Naive thymus-derived CD8-positive, alpha-beta T cell (primary cell): ENCODE measurements at places on chromosomes 6 and 20. TPM values are rescaled to one million over a fixed set of nuclear protein-coding genes. Genes with fewer than 3 reads are reported as not detected.

DNA sequence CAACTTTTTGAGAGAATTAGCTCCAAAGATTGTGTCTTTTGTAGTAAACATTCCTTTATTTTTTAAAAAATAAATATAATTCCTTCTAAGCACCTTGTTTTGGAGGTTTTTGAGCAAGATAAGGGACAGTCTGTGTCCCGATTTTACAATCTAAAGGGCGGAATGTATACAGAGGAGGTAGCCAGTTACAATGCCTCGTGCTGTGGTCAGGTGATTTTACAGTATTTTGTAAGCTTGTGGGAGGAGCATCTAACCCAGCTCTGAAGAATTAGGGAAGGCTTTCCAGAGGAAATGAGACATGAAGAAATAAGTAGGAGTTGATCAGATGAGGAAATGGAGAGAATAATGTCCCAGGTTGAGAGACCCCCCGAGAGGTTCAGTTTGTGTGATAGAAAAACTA lies 1.3 kb downstream of the HINT3 start:
- DNase-seq, result no peak

- DNase-seq, result no peak
These were observed 92.5 kb downstream of the SCP2D1 start for GRCh38 chr20:18906046-18906445.

DZANK1 gene
- 0.74 TPM for polyA plus RNA-seq

LPA gene
- polyA plus RNA-seq, result not detected

DNA sequence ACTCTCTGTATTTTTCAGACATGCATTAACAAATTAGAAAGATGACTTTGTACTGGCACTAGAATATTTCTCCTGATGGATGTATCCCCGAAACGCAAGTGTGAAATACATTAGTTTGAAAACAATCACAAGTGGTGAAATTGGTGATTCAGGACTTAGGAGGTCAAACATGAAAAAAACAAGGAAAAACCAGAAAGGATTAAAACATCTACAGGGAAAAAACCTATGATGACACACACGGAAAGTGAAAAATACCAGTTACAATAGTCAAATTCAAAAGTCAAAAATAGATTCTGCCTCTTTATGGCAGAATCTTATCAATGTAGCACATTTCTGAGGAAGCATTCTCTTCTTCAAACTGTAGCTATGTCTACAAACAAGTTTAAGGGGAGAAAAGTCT lies 129.0 kb upstream of the SGK1 start:
- no peak for DNase-seq

GRCh38 chr6:88586371-88587149 lies 376.9 kb downstream of the RNGTT start:
- no peak for DNase-seq

TRIM10 gene
- not detected for polyA plus RNA-seq

- DNase-seq, result no peak
These were observed 1.8 kb downstream of the EYA4 start for GRCh38 chr6:133242637-133243585.

DNA sequence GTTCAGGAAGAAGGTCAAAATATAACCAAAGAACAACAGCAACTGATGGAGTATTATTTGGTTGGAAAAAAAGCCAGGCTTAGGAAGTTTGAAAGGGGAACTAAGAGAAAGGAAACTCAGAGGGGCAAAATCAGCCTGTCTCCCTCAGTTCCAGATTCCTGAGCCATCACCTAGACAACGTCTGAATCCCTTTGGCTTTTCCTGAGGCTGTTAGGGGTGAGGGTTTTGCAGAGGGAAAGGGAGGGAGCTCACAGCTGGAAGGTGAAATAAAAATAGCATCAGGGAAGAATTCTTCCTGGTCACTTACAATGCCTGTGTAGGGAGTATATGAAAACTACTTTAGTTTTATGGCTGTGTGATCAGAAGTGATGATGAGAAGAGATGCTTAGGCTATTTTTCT lies 100.5 kb downstream of the SOBP start:
- DNase-seq, result no peak

DNA sequence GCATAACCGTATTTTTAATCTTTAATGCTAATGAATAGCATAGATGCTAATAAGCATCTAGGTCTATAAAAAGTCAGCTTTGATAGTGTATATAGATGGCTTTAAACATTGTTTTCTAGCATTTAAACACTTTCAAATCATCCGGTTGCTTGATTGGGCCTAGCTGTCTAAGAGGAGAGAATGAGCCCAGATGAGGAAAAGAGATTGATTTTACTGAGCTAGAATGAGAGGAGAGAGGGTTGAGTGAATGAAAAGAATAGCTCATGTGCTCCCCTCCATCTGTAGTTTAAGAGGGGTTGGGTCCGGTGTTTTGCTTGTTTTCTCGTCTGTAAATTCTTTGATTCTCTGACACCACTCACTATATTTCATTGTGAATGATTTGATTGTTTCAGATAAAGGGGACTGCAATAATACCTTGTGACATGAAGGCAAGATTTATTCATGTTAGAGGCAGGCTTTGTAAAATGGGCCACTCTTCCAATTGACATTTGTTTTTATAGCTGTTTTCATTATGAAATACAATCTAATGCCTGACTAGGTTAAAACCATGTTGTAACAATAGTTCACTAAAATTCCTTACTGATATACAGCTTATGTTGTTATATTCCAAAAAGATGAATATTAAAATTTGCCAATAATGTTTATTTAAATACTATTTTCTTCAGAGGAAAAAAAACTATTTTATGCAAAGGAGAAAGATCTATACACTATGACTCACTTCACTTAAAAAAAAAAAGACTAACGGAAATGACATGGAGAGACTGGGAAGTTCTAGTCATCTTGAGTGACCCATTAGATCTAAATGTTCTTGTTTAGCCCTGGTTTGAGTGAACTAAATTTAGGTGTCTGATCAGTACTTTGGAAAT lies 3.2 kb downstream of the PTPN1 start:
- no peak for DNase-seq

MEP1A gene
- not detected for polyA plus RNA-seq

POPDC3 gene
- polyA plus RNA-seq, result not detected

DNA sequence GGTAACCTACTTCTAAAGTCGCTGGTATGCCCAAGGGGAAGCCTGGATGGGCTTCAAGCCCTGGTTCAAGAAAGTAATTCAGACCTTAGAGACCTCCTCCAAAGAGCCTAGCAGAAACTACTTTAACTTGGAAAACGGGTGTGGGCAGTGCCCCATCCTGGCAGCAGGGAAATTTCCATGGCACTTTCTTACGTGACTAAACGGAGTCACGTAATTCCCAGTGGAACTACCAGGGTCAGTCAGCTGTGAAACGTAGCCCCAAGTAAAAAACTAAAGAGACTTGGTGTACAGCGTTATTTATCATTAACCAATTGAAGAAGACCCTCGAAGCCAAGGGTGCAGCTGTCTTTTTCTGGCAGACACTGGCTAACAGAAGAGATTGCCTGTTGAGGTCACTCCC lies 114.0 kb downstream of the RCAN2 start:
- DNase-seq, result no peak

EYS gene
- polyA plus RNA-seq, result 0.07 TPM

DNA sequence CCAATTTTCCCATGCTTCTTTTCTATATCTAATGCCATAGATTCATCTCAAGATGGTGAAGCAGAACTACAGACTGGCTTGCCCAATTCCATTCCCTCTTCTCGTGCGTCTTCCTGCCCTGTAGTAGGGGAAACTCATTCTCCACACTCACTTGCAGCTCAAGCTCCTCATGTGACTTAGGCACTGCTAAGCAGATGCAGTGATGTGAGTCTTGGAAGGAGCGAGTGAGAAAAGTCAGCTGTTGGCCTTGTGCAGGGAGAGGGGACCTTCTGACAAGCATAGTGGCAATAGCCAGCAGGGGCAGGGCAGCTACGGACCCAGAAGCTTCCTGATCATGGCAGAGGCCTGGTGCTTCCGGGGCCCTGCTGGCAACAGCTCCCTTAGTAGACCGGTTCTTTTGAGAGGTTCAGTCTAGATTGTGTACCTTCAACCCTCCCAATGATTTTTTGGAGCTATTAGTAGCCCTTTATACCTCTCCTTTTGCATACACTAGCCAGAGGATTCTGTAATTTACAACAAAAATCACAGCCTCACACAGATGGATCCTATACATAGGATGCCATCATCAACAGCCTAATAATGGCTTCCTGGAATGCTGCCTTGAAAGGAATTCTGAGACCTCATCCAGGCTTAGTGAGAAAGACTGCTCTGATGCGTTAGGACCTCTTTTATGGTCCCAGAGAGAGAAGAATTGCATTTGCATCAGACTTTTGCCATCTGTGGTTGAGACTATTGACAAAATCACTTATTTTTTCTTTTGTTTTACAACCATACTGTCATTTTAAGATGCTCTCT lies 121.5 kb upstream of the RIPOR2 start:
- no peak for DNase-seq

DNA sequence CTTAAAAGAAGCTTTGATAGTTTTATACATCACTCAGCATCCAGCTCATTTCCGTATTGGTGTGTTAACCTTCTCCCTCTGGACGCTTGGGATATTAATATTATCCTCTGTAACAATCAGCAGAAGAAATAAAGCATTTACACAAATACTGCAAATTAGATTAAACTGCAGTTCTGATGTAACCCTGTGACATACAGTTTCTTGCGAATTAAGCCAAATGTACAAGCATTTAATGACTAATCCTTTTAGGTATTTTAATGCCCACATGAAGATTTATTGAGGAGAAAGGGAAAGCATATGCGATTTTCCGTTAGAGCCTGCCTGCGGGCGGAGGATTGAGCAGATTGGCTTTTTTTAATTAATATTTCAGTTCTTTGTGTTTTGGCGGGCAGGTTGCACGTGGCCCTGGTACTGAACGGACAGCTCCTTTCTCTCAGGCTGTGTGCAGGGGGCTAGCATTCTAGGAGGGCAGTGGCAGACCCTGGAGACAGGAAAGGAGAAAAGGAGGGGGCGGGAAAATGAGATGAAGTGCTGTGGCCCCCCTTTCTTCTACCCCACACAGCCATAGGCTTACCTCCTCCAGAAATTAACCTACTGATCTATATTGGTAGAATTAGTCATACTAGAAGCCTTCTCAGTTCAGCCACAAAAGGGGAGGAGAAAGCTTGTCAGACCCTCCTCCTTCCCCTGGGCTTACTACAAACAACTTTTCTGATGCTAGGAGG lies 14.1 kb upstream of the TFAP2D start:
- no peak for DNase-seq

SERINC1 gene
- 102 TPM for polyA plus RNA-seq

DNA sequence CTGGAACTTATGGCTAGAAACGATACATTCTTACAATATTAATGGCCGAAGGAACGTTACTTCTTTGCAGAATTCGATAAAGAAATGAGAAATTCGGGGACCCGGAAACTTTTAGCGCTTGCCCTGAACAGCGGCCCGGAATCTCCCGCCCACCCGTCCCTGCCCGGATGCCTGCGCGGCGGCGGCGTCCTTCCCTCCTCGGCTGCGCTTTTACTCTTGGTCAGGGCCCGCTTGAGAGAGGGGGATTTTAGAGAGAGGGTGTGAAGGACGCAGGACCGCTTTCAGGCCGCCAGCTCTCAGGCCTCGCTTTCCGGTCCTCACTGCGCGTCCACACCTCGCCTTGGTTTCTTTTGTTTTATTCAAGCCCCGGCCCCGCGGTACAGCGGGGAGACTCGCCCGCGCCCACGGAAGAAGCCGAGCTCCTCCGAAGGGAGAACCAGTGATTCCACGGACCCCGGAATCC lies 243.7 kb downstream of the ARID1B start:
- DNase-seq, result peak; percentile 54

- DNase-seq, result no peak
These were observed 8.9 kb downstream of the NFKBIL1 start for GRCh38 chr6:31556307-31556706.

SIRPD gene
- not detected for polyA plus RNA-seq

GRCh38 chr6:104019075-104019753 lies 840.5 kb downstream of the HACE1 start:
- no peak for DNase-seq

DNA sequence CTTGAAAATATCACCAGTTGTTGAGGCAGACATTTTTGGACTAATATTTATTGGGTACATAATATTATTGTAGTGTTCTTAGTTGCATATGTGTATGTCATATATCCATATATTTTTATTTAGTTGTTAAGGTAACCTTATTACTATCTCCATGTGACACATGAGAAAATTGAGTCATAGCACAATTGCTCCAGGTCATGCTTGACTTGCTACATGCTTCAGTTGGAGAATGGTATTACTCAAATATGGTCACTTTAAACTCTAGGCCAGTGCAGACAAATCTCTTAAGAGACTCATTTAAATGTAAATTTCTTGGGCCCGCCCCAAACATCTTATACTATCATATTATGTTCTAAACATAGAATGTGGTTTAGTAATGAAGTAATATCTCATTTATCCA lies 246.1 kb downstream of the RIMS1 start:
- no peak for DNase-seq

C20orf141 gene
- polyA plus RNA-seq, result not detected

LINC00237 gene
- polyA plus RNA-seq, result not detected

DNA sequence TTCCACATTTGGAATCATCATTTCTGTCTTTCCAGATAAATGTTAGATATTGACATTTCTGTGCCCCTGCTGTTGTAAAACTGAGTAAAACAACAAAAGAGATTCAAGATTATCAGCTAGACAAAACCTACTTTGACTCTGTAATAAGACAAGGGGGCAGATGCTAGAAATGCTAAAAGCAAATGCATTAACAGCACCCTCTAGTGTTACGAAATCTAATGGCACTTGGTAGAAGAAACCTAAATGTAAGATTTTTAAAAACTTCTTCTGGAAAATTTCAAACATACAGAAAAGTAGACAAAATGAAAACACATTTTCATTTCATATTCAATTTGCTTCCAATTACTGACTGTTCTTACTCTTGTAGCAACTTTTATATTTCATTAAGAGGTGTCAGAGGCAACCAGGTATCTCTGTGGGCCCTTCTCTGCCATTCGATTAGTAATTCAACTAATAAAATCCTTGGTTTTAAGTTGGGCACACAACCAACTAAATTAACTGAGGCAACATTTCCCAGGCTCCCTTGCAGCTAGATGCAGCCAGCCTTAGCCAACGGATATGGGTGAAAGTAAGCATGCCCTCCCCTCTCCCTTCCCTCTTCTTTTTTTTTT lies 45.0 kb downstream of the SLC23A2 start:
- DNase-seq, result no peak
